Glomerular endothelial cell (primary cell): ENCODE measurements at places on chromosomes 7 and 10. TPM values are rescaled to one million over a fixed set of nuclear protein-coding genes. Genes with fewer than 3 reads are reported as not detected.
A peak's percentile ranks its signal among the peaks of the same experiment; 100 is the strongest.

The TMEM248 gene
- total RNA-seq, result 107 and 117 TPM in 2 replicates

DNA sequence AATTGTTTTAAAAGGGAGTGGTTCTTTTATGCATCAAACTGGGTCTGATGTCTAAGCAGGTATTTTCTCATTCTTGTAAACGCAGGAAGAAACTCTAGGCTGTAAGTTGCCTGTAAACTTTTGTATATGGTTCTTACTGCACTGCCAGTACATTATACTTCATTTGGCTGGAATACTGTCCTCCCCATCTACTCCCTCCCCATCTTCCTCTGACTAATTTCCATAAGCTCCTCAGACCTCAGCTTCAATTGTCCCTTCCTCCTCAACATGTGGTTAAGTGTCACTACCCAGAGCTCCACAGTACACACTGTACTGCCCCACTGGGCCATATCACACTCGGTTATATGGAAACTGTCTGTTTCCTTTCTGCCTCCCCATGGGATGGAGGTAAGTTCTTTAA, 161.4 kb upstream of the MDFIC start:
- no peak for DNase-seq

The FBXL13 gene
- total RNA-seq, result 0.39 and 2.2 TPM in 2 replicates

DNA sequence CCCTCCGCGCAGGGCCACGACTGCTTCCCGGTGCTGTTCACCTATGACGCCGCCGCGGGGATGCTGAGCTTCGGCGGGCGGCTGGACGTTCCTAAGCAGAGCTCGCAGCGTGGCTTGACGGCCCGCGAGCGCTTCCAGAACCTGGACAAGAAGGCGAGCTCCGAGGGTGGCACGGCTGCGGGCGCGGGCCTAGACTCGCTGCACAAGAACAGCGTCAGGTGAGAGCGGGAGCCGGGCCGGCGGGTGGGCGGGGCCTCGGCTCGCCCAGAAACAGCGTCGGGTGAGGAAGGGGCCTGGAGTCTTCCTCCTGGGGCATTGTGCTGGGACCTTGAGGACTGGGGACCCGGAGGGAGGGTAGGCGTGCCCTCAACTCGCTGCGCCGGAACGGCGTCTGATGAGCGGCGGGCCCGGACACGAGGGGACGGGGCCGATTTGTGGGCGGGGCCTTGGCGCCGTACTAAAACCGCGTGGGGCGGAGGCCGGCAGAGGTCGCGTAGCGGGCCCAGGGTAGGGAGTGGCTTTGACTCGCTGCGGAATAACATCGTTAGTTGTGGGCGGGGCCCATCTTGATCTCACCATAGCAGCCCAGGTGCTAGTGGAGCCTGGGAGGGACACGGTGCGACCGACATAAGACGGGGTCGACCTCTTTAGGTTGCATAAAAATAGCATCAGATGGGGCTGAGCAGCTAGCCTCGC, 15.6 kb downstream of the PDAP1 start:
- no peak for DNase-seq

- DNase-seq, result no peak
Observed at GRCh38 chr7:35785250-35785649, 15.6 kb upstream of the SEPTIN7 start.

DNA sequence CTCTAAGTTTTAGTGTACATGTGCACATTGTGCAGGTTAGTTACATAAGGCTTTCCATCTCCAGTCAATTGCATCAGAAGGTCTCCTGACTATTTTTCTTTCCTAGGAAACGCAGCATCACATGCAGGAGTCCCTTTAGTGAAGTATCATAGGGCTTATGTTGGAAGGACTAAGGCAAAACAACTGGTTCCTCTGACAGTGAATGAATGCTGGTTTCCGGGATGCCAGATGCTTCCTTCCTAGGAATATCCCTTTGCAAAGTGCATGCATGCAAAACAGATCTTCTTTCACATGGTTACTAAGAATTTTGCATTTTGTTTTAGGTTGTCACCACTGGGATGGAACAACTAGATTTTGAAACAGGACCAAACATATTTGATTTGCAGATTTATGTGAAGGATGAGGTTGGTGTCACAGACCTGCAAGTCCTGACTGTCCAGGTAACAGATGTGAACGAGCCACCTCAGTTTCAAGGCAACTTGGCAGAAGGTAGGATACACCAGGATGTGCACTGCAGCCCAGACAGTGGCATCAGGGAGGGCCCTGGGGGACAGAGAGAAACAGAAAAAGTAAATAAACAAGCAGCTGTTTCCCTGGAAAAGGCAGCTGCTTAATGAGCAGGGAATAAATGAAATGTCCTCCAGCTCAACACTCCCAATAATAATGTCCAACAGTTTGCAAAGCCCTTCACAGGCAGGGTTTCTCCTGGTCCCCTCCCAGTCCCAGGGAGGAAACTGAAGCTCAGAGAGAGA, 17.8 kb downstream of the CDHR3 start:
- no peak for DNase-seq

DNA sequence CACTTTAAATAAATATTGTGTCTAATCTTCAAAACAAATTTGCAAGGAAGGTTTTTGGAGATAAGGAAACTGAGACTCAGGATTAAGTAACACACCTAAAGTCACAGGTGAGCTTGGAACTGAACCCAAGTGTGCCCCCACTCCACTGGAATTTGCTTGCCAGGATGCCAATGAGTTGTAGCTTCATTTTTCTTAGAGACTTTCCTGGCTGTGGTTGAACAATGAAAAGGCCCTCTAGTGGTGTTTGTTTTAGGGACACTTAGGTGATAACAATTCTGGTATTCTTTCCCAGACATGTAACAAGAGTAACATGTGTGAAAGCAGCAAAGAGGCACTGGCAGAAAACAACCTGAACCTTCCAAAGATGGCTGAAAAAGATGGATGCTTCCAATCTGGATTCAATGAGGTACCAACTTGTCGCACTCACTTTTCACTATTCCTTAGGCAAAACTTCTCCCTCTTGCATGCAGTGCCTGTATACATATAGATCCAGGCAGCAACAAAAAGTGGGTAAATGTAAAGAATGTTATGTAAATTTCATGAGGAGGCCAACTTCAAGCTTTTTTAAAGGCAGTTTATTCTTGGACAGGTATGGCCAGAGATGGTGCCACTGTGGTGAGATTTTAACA, 1.5 kb downstream of the IL6 start:
- DNase-seq, result no peak

DNA sequence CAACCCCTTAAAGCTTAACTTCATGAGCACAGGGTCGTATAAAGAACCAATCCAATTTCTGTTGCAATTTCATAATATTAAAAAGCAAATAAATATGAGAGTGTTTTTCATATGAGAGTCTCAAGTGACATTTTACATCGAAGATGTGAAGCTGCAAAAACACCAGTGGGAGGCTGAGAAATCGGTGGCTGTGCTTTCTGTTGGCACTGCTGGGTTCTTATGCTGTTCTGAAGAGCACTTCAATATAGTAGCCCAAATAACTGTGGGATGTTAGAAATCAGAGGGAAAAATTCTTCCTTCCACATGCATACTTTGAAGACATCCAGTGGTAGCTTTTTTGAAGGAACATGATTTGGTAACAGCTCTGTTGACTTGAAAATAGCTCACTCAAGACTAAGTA, 245.8 kb downstream of the ARHGAP21 start:
- no peak for DNase-seq

The ATAD1 gene
- total RNA-seq, result 32.1 and 34.7 TPM in 2 replicates

DNA sequence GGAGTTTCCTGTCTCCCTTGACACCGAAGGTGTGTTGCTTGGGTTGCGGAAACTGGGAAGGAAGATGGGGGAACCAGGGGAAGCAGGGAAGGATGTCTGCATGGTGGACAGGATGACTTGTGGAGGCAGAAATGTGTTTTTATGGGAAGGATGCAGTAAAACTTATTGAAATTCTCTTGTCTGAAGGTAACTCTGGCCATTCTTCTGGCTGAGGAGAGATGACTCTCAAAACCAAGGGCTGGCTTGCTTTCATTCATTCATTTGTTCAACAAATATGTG, 1.5 kb downstream of the UBTD1 start:
- DNase-seq, result no peak

GRCh38 chr7:101200862-101201599, at the start of gene MOGAT3:
Gene MOGAT3 (minus strand): TSS chr7:101201036. CDS start chr7:101200854, 182 bp downstream.
- DNase-seq, result no peak

DNA sequence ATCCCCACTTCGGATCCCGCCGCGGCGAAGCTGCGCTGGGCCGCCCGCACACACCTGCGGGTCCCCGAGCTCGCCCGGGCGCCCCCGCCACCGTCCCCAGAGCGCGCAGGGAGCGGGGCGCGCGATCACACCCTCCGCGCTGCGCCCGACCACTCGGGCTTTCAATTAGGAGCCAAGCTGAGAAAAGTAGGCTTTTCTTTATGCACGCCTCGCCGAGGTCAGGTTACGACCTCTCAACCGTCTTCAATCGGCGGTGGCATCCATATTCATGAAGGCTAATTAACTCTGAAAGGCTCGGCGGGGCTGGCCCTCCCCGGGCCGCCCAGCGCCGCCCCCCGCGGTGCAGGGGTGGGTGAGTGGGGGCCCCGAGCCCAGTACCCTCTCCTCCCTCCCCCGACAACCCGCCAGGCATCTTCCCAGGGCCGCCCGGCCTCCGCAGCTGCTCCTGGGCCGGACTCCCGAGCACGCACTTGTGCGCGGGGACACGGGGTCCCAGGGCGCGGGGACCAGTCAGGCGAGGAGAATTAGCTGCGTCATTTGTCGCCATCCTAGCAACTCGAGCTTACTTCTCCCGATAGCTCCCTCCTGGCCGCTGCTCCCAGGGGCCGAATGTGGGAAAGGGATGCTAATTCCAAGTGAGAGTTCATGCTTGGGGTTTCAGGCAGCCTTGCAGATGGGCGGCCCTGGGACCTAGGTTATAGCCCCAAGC, 155.5 kb upstream of the LYZL2 start:
- no peak for DNase-seq

The TET1 gene
- total RNA-seq, result 2.1 and 2.4 TPM in 2 replicates

GRCh38 chr10:70537398-70538194, 59.0 kb downstream of the PALD1 start:
- no peak for DNase-seq

- peak; percentile 45 for DNase-seq
Observed at GRCh38 chr10:102225646-102226541, at the start of gene ELOVL3. Gene ELOVL3 (plus strand): TSS chr10:102226299. CDS start chr10:102226549, 250 bp downstream.

DNA sequence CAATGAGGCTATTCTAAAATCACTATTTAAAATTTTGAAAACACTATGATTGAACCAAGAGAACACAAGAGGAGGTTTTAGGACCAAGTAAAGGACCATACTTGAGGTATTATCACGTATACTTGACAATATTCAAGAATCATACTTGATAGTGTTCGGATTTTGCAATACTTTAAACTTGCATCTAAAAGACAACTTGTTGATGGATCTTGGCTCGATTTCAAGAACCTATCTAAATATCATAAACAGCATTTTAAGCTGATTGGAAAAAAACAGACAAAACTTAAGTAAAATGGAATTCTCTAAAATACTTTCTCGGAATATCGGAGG, 1.3 kb downstream of the NAMPT start:
- DNase-seq, result no peak

The PLXNA4 gene
- total RNA-seq, result 1.2 and 5.4 TPM in 2 replicates

DNA sequence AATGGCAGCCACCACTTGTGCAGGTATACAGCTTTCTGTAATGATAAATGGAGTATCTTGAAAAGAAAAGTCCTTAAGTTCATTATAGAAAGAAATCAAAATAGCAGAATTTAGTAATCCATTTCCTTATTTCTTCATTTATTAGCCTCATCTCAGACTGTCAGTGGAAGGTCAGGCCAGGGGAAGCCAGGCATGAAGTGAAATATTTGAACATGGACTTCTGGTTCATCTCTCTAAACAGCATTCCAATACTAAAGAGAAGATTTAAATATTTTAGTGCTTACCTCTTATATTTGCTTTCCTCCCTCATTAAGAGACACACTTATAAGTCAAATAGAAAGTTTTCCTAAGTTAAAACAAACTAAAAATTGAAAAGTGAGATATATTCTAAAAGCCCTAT, 26.8 kb downstream of the TRDMT1 start:
- no peak for DNase-seq

DNA sequence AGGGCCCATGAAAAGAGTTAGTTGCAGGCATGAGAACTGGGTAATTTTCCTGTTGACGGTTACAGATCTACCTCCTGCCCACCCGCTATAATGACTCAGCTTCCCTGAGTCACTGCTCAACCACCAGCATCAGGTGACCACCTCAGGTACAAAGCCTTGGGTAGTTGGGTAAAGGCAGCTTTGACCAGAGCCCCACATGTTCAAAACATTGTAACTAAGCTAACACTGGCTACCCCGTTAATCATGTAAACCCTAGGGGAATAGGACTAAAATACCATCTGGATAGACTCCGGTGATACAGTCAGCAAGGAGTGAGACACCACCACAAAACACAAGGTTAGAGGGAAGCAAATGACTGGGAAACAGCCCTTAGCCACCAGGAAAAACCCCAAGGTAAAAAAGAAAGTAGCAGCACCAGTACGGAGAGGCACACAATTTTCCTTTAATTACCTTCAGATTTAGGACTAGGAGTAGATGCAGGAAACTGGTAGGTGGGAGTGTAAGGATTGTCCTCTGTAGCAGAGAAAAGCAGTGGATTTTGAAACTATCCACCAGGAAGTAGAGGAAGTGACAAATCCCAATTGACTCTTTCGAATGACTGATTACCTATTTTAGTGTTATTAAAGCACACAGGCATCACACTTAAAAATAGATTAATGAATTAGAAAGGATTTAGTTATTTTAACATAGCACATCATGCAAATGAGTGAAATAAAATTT, 103.5 kb upstream of the PDLIM1 start:
- DNase-seq, result no peak

DNA sequence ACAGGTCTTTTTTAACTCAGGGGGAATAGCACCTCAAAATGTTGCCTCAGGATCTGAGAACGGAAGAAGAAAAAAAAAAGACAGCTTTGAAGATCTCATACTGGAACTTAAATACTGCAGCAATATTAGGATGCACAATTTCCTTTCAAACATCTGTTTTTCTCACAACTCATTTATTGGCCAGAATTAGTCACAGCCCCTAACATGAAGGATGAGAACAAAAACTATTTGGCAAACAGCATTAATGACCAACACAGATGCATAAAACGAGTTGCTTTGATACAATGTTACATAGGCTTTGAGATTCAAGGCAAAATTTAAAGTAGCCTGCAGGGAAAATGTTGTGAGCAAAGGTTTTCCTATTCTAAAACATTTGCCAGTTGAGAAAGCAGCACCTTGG, 36.5 kb downstream of the JMJD1C start:
- DNase-seq, result no peak

GRCh38 chr10:24716295-24716694, 7.4 kb downstream of the ARHGAP21 start:
- DNase-seq, result no peak

GRCh38 chr7:141624763-141625162, 73.6 kb downstream of the AGK start:
- DNase-seq, result no peak

GRCh38 chr10:71840177-71840957, 10.7 kb downstream of the PSAP start:
- DNase-seq, result no peak

GRCh38 chr10:62459072-62459471, 84.9 kb downstream of the ZNF365 start:
- no peak for DNase-seq

DNA sequence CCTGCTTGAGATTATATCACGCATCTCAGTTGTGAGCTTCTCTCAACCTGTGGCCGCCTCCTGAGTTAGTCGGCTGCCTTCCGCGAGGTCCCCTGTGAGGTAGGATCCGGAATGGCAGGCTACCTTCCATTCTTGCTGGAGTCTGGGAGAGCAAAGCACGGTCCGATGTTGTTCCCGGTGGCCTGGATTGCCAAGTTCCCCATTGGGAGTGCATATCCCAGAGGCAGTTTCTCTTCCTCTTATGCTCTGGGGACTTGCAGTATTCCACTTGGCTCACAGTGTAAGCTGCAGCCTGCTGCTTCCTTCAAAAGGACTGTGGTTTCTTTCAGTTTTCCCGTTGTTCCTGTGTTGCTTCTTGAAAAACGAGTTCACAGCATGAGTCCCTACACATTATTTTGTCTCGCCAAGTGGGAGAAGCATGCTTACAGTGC, 225.4 kb upstream of the ZWINT start:
- no peak for DNase-seq
